ENCODE measurements at places on chromosomes 3 and 15.

DNA sequence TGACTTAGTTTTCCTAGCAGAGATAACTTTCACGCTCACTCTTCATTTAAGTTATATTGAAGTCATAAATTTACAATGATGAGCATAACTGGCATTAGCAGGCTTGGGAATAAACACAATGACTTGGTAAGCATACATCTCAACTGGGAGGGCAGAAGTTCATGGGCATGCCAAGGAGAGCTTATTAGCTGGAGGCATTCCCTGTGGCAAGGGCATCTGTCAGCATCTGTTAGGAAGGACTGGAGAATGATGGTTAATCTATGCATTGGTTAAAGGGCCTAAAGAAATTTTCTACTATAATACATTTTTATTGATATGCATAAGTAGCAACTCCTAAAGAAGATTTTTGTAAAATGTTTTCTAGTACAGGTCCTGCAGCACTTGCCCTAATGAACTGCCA, 52.4 kb downstream of the NEK11 start:
- DNase-seq: no peak

GRCh38 chr3:160302806-160303205, 77.6 kb downstream of the C3orf80 start:
- DNase-seq: no peak

- DNase-seq: no peak
Observed at GRCh38 chr3:179882292-179882691, 154.4 kb downstream of the PEX5L start.

- DNase-seq: no peak
Observed at GRCh38 chr3:188760408-188760807, 411.4 kb upstream of the TPRG1 start.

GRCh38 chr3:58793938-58794337, 127.4 kb upstream of the FAM3D start:
- no peak for DNase-seq

DNA sequence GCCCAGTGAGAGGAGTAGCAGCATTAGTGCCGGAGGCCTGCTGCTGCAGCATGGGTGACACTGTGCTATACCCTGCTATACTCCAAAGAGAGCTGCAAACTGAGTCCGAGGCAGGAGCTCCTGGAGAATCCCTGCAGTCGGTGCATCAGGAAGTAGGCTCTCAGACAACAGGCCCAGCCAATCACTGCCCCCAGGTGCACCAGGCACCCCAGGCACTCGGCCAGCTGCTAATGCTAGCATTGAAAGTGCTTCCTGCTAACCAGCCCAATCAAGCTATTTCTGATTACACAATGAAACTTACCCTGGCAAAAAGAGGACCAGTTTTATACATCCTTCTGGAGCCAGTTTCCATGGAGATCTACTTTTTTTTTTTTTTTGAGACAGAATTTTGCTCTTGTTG, 45.6 kb upstream of the IREB2 start:
- peak; percentile 77 for DNase-seq

GRCh38 chr15:66212563-66212921, 41.0 kb downstream of the MEGF11 start:
- DNase-seq: no peak

DNA sequence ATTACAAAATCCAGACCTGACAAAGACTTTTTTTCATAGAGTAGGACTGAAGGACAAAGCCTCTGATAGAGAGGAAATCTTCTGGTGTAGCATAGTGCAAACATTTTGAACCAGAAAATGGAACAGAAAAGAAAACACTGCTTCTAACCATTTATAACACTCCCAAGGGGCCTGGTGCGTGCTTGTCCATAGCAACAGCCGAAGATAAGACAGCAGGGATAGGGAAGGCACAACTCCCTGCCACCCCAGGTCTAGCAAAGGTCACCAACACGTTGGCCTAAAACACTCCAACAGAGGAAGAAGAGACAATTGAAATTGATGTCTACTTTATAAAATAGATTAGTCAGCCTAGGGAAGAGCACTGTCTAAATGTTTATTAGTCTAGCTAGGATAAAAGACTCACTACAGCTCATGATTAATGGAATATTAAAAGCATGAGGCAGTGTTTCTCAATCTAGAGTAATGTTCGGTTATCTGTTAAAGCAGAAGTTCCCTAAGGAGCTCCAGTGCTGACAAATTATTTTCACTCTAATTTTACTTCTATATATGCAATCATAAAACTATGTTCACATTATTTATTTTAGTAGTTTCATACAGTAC, 145.2 kb downstream of the P3H2 start:
- DNase-seq: no peak

DNA sequence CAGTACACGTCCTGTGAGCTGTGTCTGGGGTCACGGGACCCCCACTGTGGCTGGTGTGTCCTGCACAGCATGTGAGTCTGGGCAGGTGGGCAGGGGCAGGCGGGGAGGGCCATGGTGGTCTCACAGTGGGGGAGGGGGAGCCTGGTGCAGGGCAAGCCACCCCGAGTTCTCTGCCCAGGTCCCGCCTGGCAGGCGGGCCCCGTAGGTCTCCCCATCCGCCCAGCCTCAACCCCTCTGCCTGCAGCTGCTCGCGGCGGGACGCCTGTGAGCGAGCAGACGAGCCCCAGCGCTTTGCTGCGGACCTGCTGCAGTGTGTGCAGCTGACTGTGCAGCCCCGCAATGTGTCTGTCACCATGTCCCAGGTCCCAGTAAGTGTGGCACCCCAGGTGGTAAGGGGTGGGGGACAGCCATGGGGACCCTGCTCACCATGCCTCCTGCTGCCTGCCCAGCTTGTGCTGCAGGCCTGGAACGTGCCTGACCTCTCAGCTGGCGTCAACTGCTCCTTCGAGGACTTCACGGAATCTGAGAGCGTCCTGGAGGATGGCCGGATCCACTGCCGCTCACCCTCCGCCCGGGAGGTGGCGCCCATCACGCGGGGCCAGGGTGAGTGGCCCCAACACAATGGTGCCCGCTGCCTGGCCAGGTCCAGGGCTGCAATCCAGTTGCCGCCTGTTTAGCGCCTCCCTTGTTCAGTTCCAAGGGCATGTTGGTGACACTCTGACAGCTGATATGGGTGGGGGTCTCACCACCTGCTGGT, 21.9 kb downstream of the PLXNA1 start:
- no peak for DNase-seq

GRCh38 chr3:78741066-78741645, 1026.6 kb downstream of the ROBO1 start:
- DNase-seq: no peak

GRCh38 chr3:193767353-193768069, 174.5 kb downstream of the OPA1 start:
- DNase-seq: no peak

DNA sequence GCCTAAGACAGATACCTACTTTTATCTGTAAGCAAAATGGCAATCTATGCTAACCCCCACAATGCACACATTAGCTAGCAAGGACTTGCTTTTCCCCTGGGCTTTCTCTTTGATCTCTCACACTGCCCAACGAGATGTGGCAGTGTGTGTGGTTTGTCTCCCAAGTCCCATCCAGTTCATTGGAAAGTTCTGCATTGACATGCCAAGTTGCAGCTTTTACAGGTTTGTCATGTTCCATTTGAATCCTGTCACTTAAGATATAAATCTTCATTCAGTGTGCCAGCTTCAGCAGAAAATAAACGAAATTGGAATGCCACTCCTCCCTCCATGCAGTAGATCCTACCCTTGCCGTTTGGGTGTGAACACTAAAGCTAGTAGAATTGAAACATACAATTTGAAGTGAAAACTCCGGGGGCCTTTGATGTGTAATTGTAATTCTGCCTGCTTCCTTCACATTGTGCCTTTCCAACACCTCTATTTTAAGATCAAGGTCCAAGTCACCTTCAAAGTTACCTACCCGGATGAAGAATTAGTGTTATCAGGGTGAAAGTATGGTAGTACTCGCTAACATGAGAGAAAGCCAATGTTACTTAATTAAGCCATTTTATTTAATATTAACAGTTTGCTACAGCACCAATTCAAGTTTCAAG, 130.9 kb upstream of the BHLHE40 start:
- no peak for DNase-seq

GRCh38 chr3:132239587-132239986, 77.6 kb upstream of the ACP3 start:
- DNase-seq: no peak

DNA sequence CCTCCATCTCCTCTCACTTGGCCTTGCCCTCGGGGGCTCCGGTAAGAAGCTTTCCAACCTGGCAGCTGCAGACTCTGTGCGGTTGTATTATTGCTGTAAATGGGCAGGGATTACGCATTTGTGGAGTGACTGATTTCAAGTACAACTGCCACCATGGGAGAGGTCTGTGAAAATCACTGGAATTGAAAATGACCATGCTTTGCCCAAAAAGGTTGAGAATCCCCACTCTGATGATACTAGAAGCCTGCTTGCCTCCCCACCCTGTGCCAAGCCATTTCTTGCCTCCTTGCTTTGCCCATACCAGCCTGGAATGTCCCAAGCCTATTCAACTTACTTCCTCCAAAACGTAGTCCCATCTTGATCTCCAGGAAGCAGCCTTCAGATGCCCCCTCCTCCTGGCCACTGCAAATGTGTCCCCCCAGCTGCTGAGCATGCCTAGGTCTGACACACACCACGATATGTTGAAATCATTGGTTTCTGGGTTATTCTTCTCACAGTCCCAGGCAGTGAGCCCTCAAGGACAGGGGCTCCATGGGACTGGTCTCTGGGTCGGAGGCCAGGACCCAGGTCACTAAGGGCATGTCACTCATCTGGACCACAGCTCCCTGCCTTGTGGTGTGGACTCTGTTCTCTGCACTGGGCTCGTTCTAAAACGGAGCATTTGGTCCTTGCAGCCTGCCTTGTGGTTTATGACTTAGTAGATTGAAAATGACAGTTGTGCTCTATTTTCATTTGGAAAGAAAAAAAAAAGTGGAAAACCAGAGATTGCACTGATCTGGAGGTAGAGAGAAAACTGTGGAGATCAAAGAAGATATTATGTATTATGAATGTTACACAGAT, 42.9 kb downstream of the SMAD3 start:
- DNase-seq: no peak

DNA sequence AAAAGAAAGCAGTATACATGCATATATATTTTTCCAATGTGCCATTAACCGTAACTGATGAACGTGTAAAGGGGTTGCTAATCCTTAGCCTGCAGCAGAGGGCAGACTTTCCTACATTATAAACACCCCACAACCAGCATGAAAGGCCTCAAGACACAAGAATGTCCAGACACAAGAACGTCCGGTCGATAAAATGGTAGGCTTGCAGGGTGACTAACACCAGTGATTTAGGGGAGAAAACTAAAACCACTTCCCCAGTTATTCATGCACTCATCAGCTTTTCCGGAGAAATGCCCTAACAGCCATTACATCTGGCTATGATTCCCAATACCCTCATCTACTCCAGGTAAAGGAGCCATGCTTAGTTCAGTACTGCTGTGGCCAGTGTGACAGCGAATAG, 57.4 kb downstream of the LRTM1 start:
- DNase-seq: no peak

DNA sequence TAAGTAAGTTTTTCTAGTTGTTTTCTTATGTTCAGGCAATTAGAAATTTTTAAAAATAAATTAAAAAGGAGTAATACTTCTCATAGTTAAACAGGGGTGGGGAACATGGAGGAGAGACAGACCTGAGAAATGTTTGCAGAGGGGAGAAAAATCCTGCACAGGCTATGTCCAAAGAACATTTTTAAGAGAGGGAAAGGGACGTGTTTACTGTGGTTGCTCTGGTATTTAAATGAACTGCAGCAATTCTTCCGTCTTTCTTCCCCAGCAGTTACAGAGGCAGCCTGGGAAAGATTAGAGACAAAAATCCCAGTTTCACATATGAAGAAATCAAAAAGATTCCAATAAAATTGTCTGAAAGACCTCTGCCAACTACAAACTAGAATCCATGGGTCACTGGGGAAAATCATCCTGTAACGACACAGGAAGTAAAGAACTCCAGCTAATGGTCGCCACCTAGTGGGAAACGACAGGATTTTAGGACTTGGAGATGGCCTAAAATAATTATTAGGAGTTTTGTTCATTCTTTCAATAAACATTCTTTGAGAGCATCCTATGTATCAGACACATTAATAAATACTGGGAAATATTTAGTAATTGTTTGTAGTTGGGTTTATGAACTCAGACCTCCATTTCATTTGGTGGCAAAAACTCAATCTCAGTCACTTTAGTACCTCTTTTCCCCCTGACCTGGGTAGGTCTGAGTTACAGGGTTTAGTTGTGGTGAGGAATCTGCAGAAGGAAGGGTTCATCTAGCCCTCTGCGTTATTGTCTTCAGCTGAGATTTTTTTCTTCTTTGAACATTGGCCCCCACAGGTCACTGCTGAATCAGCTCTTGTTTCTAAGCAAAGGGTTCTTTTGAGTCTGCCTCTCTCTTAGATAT, 69.9 kb upstream of the GOLIM4 start:
- DNase-seq: peak; percentile 25

GRCh38 chr15:89823836-89824606, 9.4 kb upstream of the ANPEP start:
- no peak for DNase-seq

GRCh38 chr15:94015324-94015723, 216.0 kb upstream of the MCTP2 start:
- no peak for DNase-seq

- no peak for DNase-seq
Observed at GRCh38 chr15:81744364-81744763, 301.5 kb downstream of the MEX3B start.

DNA sequence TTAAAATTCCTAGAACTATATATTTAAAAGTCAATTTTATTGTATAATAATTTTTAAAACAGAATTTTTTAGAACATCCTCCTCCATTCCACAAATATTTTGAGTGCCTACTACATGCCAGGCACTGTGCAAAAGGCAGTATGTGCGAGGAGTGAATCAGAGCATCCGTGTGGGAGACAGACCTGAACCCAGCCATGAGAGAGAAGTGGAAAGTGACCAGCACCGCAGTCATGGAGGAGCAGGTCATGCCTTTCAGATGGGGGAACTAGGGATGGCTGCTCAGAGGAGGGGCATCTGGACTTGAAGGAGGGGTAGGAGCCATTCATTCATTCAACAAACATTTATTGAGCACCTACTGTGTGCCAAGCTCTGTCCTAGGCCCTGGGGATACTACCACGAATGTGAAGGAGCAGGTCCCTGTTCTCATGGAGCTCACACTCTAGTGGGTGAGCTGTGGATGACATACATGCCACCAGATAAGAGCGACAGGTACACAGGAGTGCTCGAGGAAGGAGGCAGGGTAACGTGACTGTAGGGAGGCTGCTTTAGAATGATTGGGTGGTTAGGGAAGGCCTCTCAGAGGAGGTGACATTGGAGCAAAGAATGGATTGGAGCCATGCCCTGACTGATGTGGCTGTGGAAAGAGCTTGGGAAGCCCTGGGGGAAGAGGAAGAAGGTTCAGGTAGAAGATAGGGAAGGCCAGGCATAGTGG, 3.1 kb upstream of the CHRNA3 start:
- DNase-seq: no peak

All from NCI-H345 (cell line).